NCI-H446 treated with DMSO at 0.1 percent for 48 hours (cell line): ENCODE measurements at places on chromosomes 12 and 14.

- no peak for DNase-seq
Observed at GRCh38 chr14:31787377-31787776, 226.2 kb downstream of the NUBPL start.

DNA sequence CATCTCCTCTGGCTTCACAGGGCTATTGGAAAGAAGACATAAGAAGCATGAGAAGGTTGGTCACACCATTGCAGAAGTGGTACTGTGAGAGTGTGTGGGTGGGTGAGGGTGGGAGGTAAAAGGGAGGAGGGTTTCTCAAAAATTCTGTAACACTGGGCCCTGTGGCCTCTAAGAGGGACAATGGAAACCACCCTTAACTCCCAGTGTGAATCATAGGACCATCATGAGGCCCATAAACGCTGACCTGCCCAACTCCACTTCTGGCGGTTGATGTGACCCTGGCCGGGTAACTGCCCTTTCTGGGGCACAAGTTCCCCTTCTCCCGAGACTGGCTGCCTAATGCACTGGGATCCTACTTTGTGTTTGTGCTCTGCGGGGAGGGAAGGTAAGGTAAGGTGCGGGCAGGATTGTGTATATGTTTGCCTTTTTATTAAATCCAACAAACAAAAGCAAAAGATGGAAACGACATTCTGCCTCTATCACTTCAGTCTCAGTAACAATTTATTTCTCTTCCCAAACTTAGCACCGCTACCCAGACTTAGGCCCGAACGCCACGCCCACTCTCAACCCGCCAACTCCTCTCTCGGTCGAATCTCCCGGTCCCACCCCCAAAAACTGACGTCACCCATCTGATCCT lies 551 bp downstream of the METTL1 start:
- peak; percentile 87 for DNase-seq

DNA sequence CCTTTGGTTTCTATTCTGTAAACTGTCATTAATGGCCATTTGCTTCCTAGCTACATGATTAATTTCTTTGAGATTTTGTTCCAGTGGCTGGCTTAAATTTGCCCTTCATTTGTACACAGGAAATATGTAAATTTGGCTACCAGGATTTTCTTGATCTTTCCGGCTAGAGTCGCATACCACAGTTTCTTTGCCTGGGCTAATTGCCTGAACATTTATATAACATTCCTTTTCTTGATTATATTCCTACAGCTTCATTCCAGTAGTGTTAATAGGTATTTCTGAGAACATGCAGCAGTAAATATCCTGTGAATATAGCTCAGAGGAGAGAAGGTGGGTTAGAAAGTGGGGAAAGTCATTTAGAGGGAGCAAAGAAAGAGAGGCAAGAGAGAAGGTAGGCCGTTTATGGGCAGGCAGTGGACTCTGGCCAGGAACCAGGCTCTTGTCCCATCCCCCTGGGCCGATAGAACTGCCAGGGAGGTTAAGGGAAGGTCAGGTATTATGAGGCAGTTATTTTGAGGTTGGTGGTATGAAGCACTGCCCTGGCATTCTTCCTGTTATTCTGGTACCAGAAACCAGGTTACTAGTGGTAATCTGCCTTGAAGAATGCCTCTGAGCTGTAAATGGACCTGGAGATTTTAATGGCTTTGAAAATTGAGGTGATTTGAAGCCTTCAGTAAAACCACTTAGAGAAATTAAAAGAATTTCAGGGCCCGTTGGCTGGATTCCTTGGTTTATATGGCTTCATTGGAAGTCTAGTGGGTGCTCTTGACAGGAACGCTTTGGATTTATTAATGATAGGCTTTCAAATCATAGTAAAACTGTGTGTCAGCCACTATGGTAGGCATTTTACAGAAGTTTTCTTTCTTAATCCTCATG lies 4.4 kb downstream of the RNF10 start:
- DNase-seq = no peak

- DNase-seq = no peak
Observed at GRCh38 chr14:64349741-64350490, 38.2 kb upstream of the MTHFD1 start.

DNA sequence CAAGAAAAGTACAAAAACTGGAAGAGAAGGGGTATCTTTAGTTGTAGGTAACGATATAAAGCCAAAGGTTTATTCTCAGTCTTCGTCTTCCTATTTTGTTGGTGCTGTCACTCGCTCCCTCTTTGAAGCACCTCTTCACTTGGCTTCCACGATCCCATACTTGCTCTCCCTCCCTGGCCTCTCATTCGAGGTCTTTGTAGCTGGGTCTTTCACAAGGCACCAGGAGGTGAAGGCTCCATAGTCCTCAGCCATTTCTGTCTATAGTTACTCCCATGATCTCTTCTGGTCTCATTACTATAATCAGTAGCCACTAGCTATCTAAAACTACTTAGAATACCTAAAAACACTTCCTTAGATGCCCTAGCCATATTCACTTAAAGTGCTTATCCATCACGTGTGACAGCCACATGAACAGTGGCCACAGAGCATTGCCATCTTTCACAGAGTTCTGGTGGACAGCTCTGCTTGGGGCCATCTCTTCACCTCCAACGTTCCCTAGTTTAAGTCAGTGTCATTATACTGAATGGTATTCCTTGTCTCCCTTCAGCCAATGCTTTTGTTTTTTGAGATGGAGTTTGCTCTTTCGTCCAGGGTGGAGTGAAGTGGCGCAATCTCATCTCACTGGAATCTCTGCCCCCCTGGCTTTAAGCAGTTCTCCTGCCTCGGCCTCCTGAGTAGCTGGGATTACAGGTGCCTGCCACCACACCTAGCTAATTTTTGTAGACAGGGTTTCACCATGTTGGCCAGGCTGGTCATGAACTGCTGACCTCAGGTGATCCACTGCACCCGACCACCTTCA lies 57.1 kb downstream of the ATP2A2 start:
- DNase-seq = no peak

DNA sequence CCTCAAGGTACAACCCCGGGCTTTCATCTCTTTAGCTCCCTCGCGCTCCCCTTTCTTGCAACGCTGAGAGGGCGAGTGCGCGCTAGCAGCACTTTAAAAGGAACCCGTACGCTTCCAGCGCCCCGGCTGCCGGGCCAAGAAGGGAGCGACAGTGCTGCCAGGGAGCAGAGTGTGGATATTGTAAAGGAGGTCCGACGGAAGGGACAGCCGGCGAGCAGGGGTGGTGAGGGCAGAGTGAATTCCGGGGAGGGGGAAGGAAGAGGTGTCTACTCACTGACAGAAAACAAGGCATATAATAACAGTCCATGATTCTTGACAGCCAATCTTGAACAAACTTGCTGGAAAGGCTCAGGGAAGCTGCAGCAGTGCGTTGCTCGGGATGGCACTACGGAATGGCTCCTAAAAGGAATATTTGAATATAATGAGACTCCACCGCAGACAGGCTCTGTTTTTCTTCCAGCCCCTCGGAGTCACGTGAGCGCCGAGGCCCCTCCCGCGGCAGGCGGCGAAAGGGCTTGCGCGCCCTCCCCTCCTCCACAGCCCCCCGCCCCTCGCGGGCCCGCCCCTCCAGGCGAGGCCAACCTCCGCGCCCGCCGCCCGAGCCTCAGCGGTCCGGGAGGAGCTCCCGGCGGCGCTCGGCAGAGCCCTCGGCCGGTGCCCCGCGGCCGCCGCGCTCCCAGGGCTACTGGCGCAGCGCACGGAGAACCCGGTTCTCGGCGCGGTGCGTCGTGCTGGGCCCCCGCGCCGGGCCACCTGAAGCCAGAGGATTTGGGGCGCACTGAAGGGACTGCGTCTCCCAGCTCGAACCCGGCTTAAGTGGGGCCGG lies 3.4 kb downstream of the BMP4 start:
- DNase-seq = peak; percentile 66

- no peak for DNase-seq
Observed at GRCh38 chr12:27094726-27095125, 12.3 kb upstream of the C12orf71 start.

DNA sequence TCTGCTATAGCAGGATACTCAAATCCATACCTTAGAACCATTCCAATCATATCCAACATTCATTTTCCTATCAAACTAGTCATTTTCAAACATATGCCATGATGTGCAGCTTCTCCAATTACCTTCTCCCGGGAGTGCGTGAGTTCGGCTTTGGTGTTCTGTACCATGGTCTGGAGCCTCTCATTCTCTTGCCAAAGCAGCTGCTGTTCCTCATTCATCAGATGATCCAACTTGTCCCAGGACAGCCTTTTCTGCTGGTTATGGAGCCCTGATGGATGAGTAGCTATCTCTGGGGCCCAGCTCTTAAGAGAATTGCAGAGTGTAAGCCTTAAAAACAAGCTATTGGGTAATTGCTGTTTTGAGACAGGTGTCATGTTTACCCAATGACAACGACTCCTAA lies 71.1 kb upstream of the SAV1 start:
- no peak for DNase-seq

DNA sequence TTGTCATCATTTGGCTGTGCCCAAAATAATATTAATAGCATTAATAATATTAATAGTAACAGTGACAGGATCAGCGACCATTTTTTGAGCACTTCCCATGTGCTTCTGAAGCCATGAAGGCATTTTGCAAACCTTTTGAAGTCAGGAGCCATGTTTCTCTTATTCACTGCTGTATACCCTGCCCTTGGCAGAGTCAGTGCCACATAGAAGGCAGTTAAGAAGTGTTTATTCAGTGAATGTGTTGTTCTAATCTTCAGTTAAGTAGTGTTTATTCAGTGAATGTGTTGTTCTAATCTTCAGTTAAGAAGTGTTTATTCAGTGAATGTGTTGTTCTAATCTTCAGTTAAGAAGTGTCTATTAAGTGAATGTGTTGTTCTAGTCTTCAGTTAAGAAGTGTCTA lies 319.7 kb upstream of the NAV3 start:
- DNase-seq = no peak

- no peak for DNase-seq
Observed at GRCh38 chr14:99837822-99838221, 44.6 kb downstream of the EML1 start.

DNA sequence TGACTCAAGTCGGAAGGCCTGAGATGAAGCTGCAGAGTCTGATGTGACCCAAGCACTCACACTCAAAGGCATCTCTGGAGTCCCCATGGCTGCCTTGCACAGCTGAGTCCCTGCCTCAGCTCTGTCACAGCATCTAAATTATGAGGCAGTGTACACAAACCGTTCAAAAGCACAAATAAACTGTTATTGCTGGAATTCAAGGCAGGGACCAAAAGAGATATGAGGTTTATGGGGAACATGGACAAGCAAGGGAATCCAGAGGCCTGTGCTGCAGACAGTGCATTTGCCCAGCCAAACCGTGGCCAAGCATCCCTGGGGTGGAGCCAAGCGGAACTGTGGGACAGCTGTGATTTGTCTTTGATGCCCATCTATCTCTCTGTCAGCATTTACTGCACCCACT lies 91.3 kb downstream of the RPS29 start:
- DNase-seq = no peak

DNA sequence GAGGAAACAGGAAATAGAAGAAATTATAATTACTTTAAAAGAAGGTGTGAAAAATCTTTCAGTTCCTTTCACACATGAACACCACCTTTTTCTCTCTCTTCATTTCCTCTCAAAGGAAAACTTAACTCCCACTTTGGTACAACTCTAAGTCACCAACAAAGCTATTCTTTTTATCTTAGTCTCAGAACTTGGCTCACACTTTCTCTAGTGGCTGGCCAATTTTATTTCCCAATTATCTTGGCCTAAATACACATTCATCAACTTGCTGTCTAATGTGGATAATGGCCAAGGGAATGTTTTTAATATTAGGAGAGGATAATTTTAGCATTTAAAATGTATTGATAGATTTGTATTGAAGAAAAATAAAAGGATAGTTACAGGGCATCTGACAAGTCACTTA lies 64.5 kb upstream of the NAV3 start:
- peak; percentile 51 for DNase-seq

DNA sequence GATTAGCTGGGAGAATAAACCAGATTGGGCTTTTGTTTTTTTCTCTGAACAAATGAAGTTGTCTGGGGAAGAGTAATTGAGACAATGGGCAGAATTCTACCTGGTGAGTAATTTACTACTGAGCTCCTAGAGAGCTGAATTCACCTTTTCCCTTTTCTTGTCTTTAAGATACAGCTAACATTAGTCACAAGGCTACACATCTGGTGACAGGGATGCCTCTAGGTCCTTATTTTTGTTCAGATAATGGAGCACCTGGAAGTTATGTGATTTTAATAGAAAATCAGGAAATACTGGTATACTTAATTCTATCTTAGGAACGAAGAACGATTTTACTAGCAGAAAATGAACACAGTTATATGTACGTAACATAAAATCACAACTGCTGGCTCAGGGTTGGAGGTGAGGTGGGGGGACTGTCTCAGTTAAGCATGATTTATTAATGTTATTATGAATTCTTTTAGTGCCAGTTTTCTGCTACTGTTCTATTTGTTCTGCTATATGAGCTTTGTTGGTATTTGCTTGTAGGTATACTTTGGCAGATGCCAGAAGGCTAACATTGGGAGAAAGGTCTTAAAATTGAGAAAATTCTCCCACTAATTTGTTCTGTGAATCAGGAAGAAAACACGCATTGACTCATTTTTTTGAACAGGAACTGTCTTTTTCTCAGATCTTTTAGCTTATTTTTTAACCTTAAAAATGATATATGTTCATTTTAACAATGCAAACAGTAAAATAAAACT lies 482.7 kb upstream of the RGS6 start:
- no peak for DNase-seq

GRCh38 chr12:55861396-55861795 lies 18.7 kb upstream of the MMP19 start:
- no peak for DNase-seq

DNA sequence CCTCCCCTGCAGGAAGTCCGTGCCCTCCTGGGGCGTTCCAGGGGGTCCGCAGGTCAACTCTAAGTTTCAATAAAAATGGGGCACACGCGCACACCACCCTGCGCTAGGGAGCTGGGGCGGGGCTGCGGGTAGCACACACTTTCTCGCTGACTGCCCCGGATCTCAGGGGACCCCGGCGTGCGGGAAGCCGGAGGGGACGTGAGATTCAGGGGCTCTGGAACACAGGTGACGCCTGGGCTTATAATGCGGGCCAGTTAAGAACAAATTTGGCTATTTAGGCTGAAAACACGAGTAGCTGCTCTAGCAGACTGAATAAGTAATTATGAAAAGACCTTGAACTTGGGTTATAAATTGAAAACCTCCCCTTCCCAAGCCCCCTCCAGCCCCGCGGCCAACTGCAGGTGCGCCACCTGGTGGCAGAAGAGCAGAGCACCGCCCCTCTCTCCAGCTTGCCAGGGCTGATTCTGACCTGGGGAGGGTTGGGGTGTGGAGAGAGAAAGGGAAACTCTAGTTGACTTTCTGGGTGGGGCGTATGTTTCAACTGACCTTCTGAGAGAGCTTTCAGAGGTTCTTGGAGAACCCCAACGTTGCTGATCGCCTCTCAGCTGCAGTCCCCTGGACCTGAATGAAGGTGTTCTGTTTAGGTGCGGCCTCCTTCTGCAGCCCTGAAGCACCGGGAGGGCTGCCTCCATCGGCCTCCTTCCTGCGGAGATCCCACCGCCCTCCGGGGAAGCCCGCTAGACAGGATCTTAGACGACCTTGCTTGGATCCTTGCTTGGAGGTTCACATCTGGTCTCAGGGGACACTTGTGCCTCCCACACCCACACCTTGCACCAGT lies 118.4 kb upstream of the EVL start:
- no peak for DNase-seq

- no peak for DNase-seq
Observed at GRCh38 chr12:12812618-12813119, 477 bp upstream of the DDX47 start.
